Putamen (tissue), 1 donor: ENCODE measurements at places on chromosomes 3 and 15.
A peak's percentile ranks its signal among the peaks of the same experiment; 100 is the strongest.

DNA sequence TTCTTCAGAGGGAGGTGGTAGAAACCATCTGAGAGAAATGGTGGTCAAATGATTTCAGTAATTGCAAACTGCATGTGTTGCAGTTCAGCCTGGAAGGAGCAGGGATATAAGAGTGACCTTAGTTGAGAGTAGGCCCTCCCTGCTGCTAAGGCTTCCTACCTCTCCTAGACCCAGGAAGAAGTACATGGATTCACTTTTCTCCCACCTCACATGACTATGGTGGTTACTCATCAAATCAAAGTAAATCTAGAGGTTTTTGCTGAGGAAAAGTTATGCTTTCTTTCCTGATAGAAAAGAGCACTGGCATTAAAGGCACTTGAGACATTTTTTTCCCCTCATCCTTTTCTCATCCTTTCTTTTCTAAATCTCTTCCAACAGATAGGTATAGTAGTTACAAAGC is 43.2 kb upstream of the LEKR1 start:
- no peak for DNase-seq

DNA sequence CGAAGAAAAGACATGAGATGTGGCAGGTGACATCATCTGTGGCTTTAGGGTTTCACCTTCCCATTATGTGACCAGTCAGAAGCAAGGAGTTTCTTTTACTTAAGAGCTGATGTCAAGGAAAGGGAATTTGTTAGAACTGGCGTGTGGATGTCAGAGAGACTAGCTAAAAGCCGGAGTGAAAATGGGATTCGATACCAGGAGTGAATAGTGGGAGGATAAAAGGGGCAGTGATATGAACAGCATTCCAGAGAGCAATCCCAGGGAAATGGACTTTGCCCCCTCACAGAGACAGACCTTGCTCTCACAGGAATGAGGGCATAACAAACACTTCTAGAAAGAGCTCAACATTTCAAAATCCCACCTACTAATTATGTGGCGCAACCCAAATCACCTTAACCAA is 5.9 kb upstream of the FMN1 start:
- DNase-seq = no peak

DNA sequence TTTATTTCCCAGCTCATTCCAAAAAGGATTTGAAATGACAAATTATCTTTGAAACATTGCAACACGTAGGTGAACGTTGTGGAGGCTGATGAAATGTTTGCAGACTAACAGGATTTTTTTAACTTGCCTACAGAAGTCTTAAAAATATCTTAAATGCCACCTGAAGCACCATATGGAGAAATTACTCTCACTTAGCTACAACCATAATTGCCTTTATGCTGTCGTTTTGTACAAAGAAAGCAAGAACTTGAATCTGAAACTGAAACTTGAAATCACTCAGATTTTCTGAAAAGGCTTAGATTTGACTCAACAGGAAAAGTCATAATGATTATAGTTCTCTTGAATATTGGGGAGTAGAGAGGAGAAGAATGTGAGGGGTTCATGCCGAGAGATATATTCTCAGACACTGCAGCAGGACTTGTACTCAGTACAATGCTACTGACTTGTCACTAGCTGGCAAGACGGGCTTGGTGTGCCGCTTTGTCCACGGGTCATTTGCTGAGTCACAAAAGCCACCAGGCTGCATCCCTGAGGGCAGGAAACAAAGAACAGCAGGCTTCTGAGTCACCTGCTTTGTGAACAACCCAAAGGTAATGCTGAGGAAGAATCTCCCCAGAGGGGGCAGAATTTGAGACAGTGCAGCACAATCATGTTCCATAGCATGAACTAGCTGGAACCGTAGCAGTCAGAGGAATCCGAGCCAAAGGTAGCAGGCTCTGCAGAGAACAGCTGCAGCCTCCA is 7.1 kb upstream of the FMN1 start:
- no peak for DNase-seq

DNA sequence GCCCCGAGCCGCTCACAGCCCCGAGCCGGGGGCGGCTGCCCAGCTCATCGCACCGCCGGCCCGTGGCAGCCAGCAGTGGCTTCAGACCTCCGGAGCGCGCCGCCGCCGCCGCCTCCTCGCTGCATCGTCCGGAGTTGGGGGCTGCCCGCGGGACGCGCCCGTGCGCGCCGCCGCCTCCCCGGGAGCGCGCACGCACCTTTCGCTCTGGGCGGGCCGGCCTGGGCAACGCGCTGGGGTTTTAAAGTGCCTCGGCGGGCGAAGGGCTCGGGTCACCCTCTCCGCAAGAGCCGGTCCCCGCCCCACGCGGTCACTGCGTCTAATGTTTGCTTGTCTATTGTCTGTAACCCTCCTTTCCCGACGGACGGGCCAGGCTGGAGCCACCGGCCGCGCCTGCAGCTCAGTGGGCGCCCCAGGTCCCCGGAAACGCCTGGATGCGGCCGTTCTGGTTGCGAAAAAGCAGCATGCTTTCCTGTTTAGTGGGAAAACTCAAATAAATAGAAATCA is at the start of gene RYK:
RYK (minus strand) TSS at position 143 of the 504 bp plus-strand sequence. CDS start 205 bp downstream, outside the sequence.
- peak; percentile 75 for DNase-seq

GRCh38 chr3:150238048-150238802 is 169.9 kb upstream of the TSC22D2 start:
- no peak for DNase-seq

DNA sequence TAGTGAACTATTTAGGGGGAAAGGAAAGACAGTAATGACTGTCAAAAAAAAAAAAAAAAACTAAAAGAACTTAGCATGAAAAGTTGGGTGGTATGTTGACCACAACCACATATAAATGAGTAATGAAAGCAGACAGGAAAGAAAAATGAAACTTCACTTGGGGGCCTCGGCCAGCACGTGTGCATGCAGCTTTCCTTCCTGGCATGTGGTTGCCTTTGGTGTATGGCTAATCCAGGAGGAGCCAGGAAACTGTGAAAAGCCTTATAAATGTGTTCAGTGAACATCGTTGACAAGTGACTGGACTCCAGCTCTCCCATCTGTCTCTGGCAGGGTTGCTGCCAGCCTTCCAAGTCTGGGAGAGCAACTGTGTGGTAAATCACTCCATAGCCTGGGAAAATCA is 195.1 kb downstream of the DTWD1 start:
- DNase-seq = no peak
